ENCODE measurements at places on chromosomes 11 and 22. TPM values are rescaled to one million over a fixed set of nuclear protein-coding genes. Genes with fewer than 3 reads are reported as not detected.

LRP5 gene
- total RNA-seq = 3.0 TPM

ARRB1 gene
- total RNA-seq = 26.3 TPM

APOC3 gene
- not detected for total RNA-seq

GLB1L2 gene
- 0.73 TPM for total RNA-seq

OR2D2 gene
- total RNA-seq = not detected

DAGLA gene
- total RNA-seq = 1.3 TPM

ATF4 gene
- total RNA-seq = 260 TPM

LGALS12 gene
- total RNA-seq = 9.7 TPM
